ENCODE measurements at places on chromosomes 1 and 21.
A peak's percentile ranks its signal among the peaks of the same experiment; 100 is the strongest.

- no peak for DNase-seq
These were observed 3.2 kb downstream of the LBR start for GRCh38 chr1:225424562-225425200.

DNA sequence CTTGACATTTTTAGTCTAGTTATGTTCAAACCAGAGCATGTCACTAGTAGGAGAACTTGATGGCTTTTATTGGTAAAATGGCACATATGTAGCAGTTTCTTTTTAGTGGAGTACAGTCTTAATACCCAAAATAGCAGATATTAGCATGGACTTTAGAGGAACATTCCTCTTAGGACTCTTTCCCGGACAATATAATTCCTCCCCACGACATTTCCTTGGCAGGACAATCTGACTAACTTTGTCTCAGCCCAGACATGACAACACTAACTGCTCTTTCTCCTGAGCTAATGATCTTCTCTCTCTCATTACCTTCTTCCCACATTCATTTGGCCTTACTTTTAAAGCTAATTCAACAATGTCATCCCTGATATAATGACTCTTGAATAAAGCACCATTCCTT, 62.5 kb downstream of the ADAMTS1 start:
- DNase-seq = no peak

- DNase-seq = no peak
These were observed 12.8 kb upstream of the KAZN start for GRCh38 chr1:14585728-14586127.

- no peak for DNase-seq
These were observed 390.9 kb upstream of the ADGRL2 start for GRCh38 chr1:81409780-81410274.

DNA sequence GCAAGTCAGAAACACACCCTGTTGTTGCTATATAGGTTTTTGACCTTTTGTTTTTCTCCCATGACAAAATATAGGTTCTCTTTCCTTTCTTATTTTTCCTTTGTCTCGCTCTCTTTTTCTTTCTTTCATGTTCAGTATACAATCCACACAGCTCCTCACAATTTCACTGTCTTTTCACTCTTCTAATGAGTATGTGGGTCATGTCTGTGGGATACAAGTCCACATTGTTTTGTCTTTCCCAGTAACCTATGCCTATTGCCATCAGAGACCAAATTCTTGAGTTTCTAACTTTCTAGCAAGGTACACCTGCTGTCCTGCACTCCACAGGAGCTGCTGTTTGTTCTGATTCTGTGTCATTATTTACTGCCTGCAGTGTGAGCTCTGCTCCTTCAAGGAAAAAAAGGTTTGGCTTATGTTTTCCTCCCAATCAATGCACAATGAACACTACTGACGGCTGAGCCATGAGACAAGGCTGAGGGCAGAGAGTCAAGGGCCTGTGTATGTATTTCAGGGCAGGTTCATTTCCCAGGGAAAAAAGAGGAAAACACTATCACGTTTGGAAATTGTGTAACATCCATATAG, 453.8 kb downstream of the NEGR1 start:
- no peak for DNase-seq

- DNase-seq = no peak
These were observed 132.6 kb downstream of the DHRS3 start for GRCh38 chr1:12485231-12486058.

- DNase-seq = no peak
These were observed 439.6 kb upstream of the ADAMTS5 start for GRCh38 chr21:27406300-27407009.

- DNase-seq = no peak
These were observed 15.9 kb upstream of the PRDM15 start for GRCh38 chr21:41894922-41895557.

DNA sequence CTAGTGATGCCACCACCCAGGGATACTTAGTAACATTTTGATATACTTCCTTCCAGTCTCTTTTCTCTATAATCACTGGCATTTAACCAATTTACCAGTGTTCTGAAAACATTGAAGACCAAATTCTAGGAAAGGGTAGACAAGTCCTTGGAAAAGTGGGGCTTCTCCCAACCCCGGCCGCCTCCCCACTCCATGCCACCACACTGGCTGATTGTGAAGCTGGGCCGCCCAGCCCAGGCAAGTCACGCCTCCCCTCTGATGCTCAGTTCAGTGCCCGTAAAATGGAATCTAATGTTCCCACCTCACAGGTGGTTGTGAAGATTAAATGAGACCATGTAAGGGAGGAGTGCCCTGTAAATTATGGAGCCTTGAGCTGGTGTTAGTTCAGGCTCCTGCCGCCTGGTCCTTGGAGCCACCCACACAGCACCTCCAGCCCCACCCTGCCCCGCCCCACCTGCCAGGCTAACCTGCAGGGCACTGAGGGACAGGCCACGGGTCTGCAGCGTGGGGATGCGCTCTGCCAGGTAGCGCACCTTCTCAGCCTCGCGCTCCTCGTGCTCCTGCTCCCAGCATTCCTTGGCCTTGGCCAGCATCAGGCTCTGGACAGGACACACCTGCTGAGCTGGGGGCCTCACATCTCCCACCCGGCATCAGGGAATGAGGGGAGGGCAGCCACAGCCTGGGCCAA, 7.3 kb downstream of the TNNI1 start:
- DNase-seq = no peak

DNA sequence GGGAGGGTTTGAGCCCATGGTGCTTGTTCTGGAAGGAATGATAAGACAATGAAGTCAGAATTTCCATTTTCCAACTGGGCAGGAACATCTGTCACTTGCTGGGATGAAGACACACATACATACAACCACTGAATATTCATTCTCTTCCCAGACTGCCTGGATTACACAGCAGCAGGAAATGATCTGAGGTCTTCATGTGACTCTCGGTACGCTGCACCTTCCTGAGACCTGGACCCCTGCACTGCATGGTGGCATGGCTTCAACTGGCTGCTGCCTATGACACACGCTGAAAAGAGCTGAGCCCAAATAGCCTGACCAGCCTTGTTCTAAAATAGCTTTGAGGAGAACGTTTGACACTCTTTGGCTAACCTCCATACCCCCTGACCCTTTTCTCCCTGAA, 150.6 kb downstream of the GABPA start:
- no peak for DNase-seq

DNA sequence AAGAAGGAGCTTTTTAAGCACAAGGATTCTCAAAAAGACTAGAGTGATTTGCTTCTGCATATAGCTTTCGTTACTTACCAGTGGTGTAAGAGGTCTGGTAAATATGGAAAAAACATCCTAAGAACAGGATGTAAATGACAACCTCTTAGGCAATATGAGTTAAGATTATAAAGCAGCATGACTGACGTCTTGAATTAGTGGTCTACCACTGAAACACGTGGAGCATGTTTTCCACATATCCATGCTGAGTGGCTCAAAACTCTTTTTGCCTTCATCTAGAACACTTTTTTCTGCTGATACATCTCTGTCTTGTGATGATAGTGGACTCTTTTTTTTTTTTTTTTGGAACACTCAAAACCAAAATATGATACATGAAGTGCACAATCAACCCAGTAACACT, 44.6 kb downstream of the RCAN1 start:
- DNase-seq = no peak

DNA sequence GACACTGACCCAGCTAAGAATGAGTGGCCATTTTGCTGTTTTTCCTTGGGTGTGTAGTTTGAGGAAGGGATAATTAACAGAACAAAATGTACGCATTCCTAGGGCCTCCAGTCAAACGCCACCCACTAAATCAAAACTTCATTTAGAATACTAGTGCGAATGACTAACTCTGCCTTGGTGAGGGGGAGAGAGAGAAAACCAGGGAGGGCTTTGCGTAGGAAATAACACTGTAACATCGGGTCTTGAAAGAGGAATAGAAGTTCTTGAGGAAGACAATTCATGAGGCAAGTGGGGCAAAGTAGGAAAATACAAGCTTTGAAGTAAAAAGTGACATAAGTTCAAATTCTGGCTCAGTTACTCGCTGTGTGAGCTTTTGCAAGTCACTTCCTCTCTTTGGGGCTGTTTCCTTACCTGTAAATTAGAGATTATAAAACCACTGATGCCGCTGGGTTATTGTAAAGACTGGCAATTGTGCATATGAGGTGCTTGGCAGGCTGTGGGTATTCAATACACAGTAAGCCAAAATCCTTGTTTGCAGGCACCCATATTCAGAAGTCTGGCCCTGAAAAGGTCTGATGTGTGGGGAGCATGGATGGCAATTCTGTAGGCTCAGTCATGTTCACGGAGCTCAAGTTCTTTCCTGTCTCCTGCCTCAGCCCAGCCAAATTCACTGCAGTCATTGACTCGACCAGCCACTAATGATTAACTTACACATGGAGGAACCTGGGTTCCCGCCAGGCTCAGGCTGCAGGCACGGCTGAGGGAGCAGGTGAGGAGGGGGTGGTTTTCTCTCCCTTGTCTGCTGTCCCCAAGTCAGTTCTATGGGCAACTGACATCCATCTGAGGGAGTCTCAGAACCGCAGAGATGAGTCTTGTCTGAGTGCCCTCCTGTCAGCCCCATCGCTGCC, 140.3 kb upstream of the CSF3R start:
- DNase-seq = no peak

- DNase-seq = no peak
These were observed 19.2 kb upstream of the PRKAA2 start for GRCh38 chr1:56625819-56626440.

GRCh38 chr1:63835128-63835527, 61.3 kb downstream of the ROR1 start:
- DNase-seq = no peak

DNA sequence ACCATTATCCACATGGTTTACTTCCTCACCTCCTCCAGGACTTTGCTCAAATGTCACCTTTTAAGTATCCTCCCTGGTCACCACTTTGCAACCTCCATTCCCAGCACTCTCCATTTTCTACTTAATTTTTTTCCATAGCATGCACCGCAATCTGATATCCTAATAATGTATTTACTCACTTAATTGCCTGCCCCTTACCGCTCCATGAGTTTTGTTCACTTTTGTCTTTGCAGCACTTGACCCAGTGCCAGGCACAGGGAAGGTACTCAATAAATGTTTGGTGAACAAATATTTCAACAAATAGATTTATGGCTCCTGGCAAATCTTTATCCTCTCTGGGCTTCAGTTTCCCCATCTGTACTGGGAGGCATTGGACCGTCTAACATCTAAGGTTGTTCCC, 53.6 kb downstream of the UBE2T start:
- no peak for DNase-seq

DNA sequence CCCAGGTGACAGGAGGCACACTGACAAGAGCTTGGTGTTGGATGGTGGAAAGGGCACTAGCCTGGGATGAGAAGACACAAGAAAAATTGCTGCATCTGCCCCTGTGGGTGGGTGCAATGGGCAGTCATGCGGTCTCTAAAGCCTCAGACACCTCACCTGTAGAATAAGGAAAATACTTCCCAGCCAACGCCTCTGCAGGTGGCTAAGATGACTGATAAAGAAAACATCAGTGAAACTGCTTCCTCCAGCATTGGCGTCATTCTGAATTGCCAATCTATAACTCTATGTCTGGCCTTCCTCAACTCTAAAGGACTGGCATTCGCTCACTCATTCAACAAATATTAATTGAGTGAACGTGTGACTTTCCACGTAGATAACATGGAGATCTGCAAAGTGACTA, 100.4 kb upstream of the F3 start:
- DNase-seq = no peak

GRCh38 chr1:230328342-230329015, 97.7 kb downstream of the PGBD5 start:
- DNase-seq = no peak

- no peak for DNase-seq
These were observed 24.2 kb upstream of the ATP6V1G3 start for GRCh38 chr1:198564716-198565115.

- no peak for DNase-seq
These were observed 57.3 kb downstream of the RGS5 start for GRCh38 chr1:163145435-163145834.

GRCh38 chr1:239784896-239785295, 306.8 kb upstream of the FMN2 start:
- no peak for DNase-seq

DNA sequence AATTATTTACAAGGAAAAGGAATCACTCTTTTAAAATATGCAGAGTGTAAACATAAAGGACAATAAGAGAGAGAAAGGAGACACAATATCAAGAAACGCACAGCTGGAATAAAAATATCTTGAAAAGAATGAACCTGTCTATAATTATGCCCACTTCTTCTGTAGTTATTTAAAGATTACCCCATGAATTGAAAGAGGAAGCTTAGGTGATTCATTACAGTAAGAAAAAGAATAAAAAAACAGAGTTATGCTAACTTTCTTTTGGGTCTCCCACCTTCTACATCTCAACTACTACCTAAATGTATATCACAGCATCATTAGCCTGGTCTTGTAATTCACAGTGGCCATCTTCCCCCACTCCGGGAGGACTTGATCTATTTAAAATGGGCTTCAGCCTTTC, 182.1 kb downstream of the MRPL39 start:
- no peak for DNase-seq

DNA sequence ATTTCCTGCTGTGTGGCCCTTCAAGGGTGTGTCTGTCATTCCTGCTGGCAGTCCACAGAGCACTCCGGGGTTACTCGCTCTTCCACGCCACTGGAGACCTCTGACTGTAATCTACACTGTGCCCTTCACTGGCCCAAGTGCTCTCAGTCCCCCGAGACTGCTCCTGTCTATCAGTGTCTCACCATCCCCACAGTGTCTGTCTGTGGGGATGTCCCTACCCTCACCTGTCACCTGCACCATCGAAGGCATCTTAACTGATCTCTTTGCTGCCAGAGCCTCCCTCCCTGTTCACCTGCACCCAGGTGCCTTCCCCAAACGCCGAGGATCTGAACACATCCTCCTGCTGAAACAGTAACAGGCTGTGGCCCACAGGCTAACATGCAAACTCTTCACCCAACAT, 136.7 kb downstream of the MATN1 start:
- DNase-seq = peak; percentile 31

GRCh38 chr1:117628343-117628742, 22.5 kb downstream of the TENT5C start:
- no peak for DNase-seq

DNA sequence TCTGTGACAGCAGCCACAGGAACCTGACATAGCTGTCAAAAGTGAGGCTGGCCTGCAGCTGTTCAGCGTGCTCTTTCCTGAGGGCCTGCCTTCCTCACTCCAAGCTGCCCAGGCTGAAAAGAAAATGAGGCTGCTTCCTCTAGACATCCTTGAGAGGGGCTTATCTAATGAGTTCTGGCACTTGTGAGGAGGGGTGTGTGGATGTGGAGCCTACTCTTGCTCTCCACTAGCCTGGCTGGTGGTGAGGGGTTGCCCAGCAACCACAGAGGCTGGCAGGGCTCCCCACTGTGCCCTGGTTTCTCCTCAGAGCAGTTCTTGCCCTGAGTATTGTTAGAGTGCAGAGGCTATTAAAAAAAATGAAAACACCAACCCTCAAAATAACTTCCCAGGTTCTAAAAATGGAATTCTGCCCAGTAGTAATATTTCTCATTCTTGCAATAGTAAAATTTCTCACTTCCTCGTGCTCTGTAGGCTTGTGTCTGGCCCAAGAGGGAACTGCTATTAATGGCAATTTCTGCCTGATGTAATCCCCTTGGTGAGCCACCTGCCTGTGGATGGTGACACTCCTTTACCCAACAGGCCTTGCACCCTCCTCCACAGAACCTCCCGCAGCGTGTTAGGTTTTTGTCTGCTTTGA, 52.6 kb upstream of the EPS8L3 start:
- no peak for DNase-seq

Data from ecto neural progenitor cell (in vitro differentiated cells).